Osteoblast (primary cell): ENCODE measurements at places on chromosomes 6 and 20.
A peak's percentile ranks its signal among the peaks of the same experiment; 100 is the strongest.

DNA sequence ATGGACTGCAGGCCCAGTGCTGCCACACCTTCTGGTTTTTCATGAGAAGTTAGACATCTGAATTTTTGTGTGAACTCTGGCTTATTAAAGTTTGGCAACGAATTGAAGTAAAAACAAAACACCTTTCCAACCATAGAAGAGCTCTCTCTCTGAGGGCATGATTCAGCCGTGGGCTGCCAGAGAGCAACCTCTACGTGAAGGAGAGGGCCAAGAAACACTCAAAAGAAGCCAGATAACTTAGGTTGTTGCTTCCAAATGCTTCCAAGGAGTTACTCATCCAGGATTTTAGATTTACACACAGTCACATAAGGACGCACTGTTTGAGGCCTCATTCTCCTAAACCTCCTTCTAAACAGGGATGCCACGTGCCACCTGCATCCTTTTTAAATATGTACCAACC is 65.5 kb downstream of the NRN1 start:
- DNase-seq: no peak

DNA sequence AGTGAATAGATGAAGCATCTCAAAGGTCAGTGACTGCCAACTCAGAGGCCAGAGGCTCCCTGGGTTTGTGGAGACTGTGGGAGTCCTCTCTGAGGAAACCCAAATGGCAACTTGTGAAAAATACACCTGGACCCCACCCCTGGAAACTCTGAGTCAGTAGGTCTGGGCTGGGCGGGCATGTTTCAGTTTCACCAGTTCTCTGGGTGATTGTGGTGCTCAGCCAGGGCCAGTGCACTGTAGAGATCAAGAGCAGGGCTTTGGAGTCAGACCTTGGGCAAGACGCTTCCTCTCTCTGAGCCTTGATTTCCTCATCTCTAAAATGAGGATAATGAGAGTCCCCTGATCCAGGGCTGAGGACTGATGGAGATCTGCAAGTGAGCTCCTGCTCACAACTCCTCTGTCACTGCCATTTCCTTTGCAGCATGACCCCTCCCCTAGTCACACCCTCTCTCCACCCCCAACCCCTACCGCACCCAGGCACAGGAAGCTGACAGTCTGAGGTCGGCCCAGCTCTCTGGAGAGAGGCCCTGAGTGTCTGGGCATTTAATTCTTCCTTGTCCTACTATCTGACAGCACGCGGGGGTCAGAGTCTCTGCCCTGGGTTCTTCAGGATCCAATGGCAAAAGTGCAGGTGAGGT is 5.1 kb downstream of the DEF6 start:
- peak; percentile 84 for DNase-seq

GRCh38 chr6:163185744-163186143 is 228.8 kb upstream of the QKI start:
- no peak for DNase-seq

- no peak for DNase-seq
These were observed 5.4 kb downstream of the DUSP22 start for GRCh38 chr6:297571-298232.

DNA sequence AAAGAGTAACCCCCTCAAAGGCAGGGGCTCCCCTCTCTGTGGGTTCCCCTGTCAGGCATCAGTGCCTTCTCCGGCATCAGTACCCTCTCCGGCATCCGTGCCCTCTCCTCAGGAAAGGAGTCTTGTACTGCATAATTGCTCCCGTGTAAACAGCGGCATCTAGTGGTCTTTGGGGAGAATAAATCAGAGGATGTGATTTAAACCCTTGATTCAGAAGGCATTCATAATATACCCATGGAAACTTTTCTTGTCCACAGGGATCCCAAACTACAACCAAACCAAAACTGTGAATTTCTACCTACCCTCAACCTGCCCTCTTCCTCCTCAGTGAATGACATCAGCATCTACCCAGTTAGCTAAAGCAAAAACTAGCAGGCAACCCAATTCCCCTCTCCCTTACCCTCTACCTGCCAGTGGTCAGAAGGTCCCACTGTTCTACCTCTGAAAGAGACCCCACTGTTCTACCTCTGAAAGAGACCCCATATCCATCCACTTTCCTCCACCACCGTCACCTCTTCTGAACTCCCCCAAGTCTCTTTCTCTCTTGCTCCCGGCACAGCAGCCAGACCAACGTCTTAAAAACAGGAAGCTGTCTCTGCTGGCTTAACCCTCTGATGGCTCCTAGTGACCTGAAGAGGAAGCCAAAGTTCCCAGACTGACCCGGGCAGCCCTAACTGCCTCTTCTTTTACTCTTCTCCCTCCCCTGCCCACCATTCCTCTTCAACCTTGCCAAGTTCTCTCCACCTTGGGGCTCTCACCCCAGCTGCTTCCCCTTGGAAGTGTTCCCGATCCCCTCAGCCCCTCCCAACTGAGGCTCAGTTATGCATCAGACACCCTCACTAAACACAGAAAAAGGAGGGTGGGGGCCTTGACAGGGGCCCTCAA is 27.2 kb downstream of the UBE2V1 start:
- DNase-seq: peak; percentile 86
